ENCODE measurements at places on chromosomes 4 and X.

DNA sequence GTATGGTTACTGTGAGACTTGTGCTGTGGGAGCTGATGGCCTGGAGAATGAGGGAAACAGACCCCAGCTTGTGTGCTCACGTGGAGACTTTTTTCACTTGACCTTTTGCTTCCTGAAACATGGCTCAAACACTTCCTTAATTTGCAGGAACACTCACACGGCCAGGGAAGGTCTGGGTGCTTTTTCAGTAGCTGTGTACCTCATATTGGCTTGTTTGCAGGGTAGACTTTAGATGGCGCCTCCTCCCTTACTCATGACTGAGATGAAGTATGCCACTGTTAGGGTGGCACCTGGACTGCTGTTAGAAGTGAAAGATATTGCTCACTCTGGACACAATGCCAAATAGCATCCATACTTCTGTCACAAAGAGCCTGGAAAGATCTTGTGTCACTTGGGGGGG, 75.7 kb upstream of the WDR1 start:
- DNase-seq, result peak; percentile 55

DNA sequence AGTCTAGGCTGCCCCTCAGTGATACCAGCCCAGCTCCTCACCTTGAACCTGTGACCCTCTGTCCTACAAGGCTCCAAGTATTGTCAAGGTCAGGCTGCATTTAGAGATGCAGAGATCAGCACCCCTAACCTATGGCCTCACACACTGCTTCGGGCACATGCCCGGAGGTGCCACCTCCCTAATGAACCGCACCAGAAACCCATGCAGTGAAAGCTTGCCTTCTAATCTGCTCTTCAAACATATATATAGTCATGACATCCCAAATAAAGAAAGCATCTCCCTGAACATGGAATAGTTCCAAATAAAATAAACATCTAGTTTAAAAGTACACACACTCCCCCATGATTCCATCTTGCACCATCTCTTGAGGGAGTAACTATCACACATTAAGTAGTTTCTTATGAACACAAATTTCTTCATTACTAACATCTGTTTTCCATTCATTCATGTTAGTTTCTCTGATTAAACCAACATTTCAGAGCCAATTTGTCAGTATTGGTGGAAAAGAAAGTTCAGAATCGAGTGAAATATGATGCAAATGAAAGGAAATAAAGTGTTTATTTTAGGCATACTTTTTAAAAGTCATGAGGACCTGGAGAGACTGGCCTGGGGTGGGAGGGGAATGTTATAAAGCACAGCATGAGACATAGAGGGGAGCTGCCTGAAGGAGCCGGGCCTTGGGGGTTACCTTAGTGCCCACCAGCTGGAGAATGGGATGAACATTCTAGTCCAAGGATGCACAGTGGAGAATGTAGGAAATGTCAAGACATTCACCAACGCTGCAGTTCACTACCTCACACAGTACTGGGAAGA, 19.2 kb downstream of the CC2D2A start:
- no peak for DNase-seq

- DNase-seq, result no peak
These were observed 86.1 kb downstream of the BMP3 start for GRCh38 chr4:81116566-81116965.

DNA sequence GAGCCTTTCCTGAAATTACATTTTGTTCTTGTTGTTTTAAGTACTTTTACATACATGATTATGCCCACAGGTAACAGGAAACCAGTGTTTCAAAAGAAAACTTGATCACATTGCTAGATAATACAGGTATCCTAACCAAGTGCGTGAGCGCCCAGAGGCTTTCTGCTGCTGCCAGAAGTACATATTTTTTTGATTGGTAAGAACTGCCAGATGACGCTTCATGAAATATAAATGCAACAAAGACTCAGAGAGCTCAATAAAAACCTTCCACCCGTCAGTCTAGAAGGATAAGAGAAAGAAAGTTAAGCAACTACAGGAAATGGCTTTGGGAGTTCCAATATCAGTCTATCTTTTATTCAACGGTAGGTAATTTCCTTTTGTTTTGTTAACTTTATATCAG, at the start of gene EPGN:
TSS of gene EPGN (plus strand) at position 256 of the 400 bp plus-strand sequence. CDS start at position 320, 64 bp downstream.
- DNase-seq, result no peak

DNA sequence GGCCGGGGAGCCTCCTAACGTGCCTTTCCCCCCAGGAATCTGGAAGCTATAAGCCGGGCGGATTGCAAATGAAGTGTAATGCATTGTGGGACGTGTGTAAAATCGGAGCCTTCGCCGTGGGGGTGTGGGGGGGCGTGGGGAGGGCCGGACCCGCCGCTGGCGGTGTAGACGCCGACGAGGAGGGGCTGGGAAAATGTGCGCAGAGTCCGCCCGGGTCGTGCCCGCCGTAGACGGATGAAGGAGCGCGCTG, 1.3 kb downstream of the STOX2 start:
- no peak for DNase-seq

DNA sequence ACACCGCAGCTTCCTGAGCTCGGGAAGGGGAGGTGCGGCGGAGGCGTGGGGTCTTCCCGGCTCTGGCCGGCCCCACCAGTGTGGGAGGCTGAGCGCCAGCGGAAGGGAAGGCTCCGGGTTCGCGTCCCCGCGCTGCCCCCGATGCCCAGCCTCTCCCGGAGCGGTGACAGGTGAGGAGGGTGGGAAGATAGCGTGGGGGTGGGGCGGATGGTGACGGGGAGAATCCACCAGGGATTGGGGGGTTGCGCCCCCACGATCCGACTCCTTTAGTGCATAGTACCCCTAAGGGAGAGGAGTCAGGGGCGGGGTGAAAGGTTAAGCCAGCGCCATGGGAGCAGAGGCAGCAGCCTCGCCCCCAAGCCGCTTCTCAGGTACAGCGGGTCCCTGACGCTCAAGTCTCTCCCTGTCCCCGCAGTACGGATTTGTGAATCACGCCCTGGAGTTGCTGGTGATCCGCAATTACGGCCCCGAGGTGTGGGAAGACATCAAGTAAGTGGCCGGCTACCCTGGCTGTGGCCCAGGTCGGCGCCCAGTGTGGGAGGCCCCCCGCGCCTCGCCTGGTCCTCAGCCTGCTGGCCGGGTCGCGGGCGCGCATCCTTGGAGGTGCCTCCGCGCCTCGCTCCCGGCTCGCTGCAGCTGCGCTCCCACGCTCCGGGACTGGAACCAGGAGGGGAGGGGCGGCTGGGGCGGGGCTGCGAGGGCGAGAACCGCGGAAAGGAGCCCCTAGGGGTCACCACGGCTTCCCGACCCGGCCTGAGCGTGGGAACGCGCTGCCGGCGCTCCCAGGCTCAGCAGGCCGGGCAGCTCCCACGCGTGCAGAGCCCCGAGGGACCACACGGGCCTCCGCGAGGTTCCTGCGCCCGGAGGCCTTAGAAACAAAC, 791 bp downstream of the GUCY1B1 start:
- peak; percentile 20 for DNase-seq

DNA sequence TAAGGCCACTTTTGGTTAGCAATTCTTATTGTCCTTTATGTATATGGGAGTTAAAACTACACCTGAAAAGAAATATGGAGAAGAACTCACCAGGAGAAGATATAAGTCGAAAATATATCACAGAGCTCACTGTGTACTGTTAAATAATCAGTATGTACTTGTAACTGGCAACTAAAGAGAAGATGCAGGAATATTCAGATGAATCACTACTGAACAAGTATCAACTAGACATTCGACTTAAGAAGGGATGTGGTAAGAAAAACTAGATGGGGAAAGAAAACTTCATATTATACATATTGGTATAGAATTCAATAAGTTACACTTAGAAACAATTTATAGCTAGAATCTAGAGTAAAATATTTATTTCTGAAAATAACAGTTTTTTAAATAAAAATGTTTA, 230.0 kb downstream of the CAMK2D start:
- DNase-seq, result no peak

DNA sequence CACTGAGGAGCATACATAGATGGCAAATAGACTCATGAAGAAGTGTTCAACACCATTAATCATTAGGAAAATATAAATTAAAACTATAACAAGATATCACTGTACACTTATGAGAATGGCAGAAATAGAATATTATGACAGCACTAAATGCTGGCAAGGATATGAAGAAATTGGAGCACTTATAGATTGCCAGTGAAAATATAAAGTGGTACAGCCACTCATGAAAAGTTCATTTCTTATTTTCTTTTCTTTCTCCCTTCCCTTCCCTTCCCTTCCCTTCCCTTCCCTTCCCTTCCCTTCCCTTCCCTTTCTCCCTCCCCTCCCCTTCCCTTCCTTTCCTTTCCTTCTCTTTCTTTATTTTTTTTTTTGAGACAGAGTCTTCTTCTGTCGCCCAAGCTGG, 53.7 kb downstream of the ANKRD50 start:
- no peak for DNase-seq

GRCh38 chr4:185265942-185266341, 56.5 kb downstream of the SNX25 start:
- no peak for DNase-seq

DNA sequence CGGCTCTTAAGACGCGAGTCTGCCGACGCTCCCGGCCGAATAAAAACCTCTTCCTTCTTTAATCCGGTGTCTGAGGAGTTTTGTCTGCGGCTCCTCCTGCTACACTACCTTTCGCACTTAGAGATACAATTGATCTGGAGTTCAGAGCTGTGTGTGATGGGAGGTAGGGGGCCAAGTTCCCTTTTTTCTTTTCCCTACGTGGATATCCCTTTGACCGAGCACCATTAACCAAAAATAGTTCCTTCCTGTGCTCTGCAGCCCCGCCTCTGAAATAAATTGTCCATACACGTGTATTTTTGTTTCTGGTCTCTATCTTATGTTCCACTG, 555 bp upstream of the PGM2 start:
- peak; percentile 45 for DNase-seq

GRCh38 chr4:166335256-166335938, 462.4 kb downstream of the TLL1 start:
- DNase-seq, result no peak

DNA sequence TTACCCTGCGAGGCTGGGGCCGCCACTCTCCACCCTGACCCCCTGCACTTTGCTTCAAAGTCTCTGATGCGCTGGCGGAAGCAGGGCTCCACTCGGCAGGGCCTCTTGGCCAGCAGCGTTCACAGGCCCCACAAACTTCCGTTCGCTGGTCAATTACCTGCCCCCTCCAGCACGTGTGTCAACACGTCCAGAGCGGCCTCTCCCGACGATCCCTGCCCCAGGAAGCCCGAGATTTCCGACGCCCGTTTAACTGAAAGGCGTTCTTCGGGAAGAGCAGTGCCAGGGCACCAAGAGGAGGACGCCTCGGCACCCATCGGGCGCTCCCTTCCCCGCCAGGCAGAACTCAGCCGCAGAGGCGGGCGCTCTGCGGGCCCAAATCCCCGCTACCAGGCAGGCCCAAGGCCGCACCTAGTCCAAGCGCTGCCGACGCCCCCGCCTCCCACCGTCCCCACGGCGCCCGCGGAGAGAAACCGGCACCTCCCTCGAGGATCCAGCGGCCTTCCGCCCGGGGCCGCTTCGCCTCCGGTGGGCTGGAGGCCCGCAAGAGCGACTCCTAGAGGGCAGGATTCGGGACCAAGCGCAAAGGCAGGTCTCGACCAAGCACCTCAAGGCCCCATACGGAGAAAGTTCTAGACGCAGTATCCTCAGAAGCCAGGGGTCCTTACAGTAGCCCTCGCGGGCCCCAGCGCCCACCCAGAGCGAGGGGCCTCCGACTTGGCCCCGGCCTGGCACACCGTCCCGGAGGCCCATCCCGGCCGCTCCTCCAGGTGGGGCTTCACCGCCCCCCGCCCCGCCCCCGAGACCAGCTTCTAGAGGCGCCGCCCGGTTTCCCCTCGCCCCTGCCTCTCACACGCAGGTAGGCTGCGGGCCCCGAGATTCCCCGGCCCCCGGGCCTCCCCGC, 586 bp downstream of the BCAP31 start:
- peak; percentile 58 for DNase-seq

GRCh38 chr4:129345609-129346008, 249.7 kb downstream of the C4orf33 start:
- peak; percentile 48 for DNase-seq

DNA sequence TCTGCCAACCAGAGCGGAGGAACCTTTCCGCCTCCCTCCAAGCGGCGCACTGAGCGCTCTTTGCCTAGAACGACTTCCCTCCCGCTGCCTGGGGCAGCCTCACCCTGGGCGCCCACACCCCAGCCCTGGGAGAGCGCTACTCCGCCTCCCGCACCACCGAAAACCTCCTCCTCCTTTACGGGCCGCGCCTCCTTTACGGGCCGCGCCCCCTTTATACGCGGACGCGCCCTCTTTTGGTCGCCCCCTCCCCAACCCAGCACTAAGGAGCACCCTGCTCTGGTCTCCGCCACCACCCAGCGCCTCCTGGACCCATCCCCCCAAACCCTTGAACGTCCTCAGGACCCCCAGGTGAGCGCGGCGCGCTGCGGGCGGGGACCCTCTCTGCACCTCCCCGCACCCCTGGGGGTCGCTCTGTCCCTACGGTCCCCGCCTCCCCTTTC, 586 bp upstream of the NSG1 start:
- no peak for DNase-seq

- no peak for DNase-seq
These were observed 86.3 kb downstream of the IGSF1 start for GRCh38 chrX:131202766-131203165.

- no peak for DNase-seq
These were observed 85.7 kb downstream of the ZIC3 start for GRCh38 chrX:137651647-137652046.

GRCh38 chr4:145075742-145076468, 22.1 kb downstream of the ANAPC10 start:
- DNase-seq, result no peak

- DNase-seq, result no peak
These were observed 612.5 kb upstream of the TECRL start for GRCh38 chr4:65021737-65022136.

GRCh38 chrX:47293106-47293505, 60.3 kb downstream of the USP11 start:
- no peak for DNase-seq

DNA sequence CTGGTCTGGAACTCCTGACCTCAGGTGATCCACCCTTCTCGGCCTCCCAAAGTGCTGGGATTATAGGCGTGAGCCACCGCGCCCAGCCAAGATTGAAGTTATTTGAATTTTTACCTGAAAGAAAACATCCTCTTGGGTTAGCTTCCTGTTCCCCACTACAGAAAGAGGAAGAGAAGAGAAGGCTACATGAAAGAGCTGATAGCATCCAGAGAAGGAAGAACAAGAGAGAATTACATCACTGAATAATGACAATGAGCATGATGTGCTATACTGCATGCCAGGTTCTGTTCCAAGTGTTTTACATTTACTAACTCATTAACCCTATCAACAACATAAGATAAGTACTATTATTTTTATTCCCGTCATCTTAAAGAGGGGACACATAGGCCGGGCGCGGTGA, 11.5 kb upstream of the TBC1D1 start:
- DNase-seq, result peak; percentile 43

DNA sequence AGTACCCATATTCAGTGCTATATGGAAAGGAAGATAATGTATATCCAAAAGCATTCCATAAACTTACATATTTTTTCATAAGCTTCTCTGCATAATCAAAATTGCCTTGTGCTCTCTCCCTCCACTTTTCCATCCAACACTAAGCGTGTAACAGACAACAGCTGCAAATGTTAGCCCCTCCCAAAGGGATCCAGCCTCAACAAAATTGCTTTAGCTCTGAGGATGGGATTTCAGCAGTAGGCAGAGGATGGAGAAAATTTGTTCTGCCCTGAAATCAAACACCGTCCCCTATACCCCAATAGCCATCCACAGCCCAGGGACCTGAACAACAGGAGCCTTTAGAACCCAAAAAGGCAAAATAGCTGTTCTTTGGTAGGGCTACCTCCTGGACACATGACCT, 28.8 kb upstream of the FGF13 start:
- DNase-seq, result no peak

Data from suppressor macrophage treated with lipopolysaccharide for 1 hour (primary cell).